IMR-90 (cell line): ENCODE measurements at places on chromosomes 1 and 21. TPM values are rescaled to one million over a fixed set of nuclear protein-coding genes. Genes with fewer than 3 reads are reported as not detected.

- DNase-seq: no peak
- no peak overlapping the region for H3K27ac ChIP-seq
- peaks cover 5% of the 10 kb centered on the region; the same call in 1 of the 2 replicates for H3K4me1 ChIP-seq
- no peak overlapping the region for H3K4me3 ChIP-seq
- H3K36me3 ChIP-seq: no peaks in the 10 kb centered on the region
- no peaks in the 10 kb centered on the region for H3K27me3 ChIP-seq
Measured at GRCh38 chr1:87599569-87599968, 270.9 kb downstream of the LMO4 start.

DNA sequence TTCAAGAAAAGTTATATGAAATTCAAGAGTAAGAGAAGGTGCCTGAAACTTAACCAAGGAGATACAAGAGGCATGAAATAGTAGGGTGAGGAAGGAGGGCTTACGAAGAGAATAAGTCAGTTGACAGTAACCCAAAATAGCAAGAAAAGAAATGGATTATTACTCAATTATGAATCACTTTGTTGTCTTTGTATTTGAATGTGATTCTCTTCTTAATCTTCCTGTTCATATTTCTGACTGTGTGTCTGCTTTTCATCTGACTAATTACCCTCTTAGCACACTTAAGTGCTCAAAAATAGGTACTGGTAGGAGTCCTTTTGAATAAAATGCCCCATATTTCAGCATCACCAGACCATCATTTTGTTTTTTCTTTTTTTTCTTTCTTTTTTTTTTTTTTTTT, 39.4 kb downstream of the GLMN start:
- peaks cover 7% of the 10 kb centered on the region for H3K36me3 ChIP-seq
- DNase-seq: peak; percentile 16
- no peak overlapping the region for H3K27ac ChIP-seq
- H3K27me3 ChIP-seq: no peaks in the 10 kb centered on the region

DNA sequence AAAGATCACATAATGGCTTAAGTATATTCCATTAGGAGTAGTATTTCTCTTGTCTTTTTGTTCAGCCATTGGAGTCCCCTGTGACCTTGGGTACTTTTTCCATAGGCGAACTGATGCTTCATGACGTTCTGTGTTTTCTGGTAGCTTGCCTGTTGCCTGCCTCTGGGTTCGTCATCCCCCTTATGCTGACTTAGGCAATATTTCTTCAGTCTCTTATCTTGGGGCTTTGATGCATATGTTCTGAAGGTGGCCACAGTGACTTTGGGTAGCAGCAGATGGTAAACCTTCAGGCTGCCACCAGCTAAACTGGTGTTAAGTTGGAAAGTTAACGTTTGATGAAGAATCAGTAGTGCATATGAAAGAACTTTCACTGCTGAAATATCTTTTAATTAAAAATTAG, 170.2 kb downstream of the RPS6KC1 start:
- H3K36me3 ChIP-seq: no peaks in the 10 kb centered on the region
- H3K4me3 ChIP-seq: no peak overlapping the region
- H3K4me1 ChIP-seq: no peaks in the 10 kb centered on the region
- no peak for DNase-seq
- H3K27ac ChIP-seq: no peak overlapping the region

RHD gene
- not detected in 2 replicates for polyA plus RNA-seq

SLFNL1 gene
- polyA plus RNA-seq: 0.07 and 0.09 TPM in 2 replicates
